ENCODE measurements at places on chromosomes 12 and 14. TPM values are rescaled to one million over a fixed set of nuclear protein-coding genes. Genes with fewer than 3 reads are reported as not detected.

The TMCC3 gene
- total RNA-seq, result 7.0 TPM

The LRRC10 gene
- total RNA-seq, result not detected

The RNF212B gene
- not detected for total RNA-seq

The CD163 gene
- not detected for total RNA-seq

The CCDC77 gene
- 5.5 TPM for total RNA-seq

The CSRP2 gene
- 2.0 TPM for total RNA-seq

The RDH12 gene
- total RNA-seq, result not detected

The TMEM132C gene
- total RNA-seq, result not detected
